Type B pancreatic cell (in vitro differentiated cells): ENCODE measurements at places on chromosomes 16 and 17. TPM values are rescaled to one million over a fixed set of nuclear protein-coding genes. Genes with fewer than 3 reads are reported as not detected.
A peak's percentile ranks its signal among the peaks of the same experiment; 100 is the strongest.

- no peaks in the 10 kb centered on the region for H3K27me3 ChIP-seq
- peaks cover 24% of the 10 kb centered on the region for H3K36me3 ChIP-seq
- DNase-seq: no peak
- no peak overlapping the region for H3K27ac ChIP-seq
- H3K4me3 ChIP-seq: no peak overlapping the region
Observed at GRCh38 chr16:68346892-68347480, 36.2 kb downstream of the PRMT7 start.

DNA sequence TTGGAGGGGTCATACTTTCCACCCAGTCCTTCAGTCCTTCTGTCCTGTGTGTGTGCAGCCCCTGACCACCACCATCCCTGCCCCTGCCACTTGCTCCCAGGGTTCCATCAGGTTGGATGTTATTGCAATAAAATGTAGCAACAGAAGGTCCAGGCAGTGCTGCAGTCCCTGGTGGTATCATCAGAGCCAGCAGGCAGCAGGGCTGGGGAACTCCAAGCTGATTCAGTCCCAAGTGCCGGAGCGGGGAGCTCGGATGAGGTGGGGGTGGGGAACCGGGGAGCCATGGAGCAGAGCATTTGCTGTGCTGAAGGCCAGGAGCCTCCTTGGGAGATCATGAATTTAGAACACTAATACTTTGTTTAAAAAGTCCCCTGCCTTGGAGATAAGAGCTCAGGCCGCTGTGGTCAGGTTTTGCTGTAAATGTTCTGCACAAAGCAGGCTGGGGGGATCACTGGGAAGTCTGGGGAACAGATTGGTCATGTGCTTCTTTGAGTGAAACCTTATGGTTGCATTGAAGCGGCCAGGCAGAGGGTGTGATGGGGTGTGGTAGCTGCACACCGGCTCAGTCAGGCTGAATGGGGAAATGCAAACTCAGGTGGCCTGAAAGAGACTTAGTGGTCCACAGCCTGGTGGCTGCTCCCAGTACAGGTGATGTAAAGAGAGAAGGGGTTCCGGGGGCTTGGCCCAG is 225.9 kb downstream of the SEC14L1 start:
- no peak overlapping the region for H3K4me3 ChIP-seq
- DNase-seq: no peak
- H3K36me3 ChIP-seq: peaks cover 4% of the 10 kb centered on the region
- H3K27ac ChIP-seq: peak overlapping the region; percentile 40

GRCh38 chr17:43841282-43841681 is 5.7 kb upstream of the CD300LG start:
- H3K27me3 ChIP-seq: peaks cover 7% of the 10 kb centered on the region
- no peak for DNase-seq
- no peaks in the 10 kb centered on the region for H3K36me3 ChIP-seq
- no peak overlapping the region for H3K4me3 ChIP-seq

IL17C gene
- total RNA-seq: 0.39 TPM in 1 of 2 replicates, not detected in the other

BCL7C gene
- total RNA-seq: 26.3 and 35.0 TPM in 2 replicates

MYH1 gene
- total RNA-seq: not detected in 2 replicates

DNA sequence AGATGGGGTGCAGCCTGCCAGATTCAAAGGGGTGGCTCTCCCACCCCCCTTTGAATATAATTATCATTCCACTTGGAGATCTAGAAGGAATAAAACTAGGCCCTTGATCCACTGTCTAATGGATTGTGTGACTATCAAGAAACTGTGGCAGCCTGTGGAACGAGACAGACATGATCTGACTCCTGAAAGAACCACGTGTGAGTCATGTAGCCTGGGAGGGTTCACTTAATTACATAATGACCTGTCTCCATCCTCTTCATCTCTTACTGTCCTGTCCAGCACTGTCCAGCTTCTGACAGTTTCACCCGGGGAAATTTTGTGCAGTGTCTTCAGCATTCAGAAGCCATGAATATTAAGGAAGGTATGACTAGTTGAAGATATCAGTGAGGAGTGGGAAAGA is 43.3 kb upstream of the CDH13 start:
- no peak for DNase-seq
- H3K4me3 ChIP-seq: no peak overlapping the region
- H3K36me3 ChIP-seq: no peaks in the 10 kb centered on the region
- H3K27me3 ChIP-seq: peaks cover 5% of the 10 kb centered on the region
- H3K27ac ChIP-seq: no peak overlapping the region
- no peaks in the 10 kb centered on the region for H3K4me1 ChIP-seq

GRCh38 chr16:8905795-8906591 is 23.8 kb downstream of the LITAFD start:
- H3K36me3 ChIP-seq: peaks cover 28% of the 10 kb centered on the region
- H3K4me1 ChIP-seq: no peaks in the 10 kb centered on the region
- no peak overlapping the region for H3K4me3 ChIP-seq
- H3K27me3 ChIP-seq: no peaks in the 10 kb centered on the region
- H3K27ac ChIP-seq: no peak overlapping the region

MSLN gene
- total RNA-seq: 0.77 and 0.81 TPM in 2 replicates

DNA sequence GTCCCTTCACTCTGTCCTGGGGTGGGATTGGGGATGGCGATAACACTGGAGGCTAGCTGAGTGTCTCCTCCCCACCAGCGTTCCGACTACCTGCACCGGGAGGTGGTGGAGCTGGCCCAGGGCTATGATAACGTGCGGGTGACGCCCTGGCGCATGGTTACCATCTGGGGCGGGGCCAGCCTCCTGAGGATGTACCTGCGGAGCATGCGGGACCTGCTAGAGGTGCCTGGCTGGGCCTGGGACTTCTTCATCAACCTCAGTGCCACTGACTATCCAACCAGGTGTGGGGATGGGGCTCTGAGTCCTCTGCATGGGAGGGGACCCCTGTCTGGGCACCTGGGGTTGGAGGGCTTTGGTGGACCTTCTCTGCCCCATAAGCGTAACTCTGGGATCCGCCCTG is 8.8 kb downstream of the XYLT2 start:
- H3K4me1 ChIP-seq: peaks cover 5% of the 10 kb centered on the region
- no peaks in the 10 kb centered on the region for H3K27me3 ChIP-seq
- no peak overlapping the region for H3K27ac ChIP-seq
- no peak for DNase-seq

- peaks cover 10% of the 10 kb centered on the region for H3K36me3 ChIP-seq
- peaks cover 27% of the 10 kb centered on the region for H3K4me1 ChIP-seq
- H3K27me3 ChIP-seq: no peaks in the 10 kb centered on the region
- H3K4me3 ChIP-seq: peak overlapping the region; percentile 89
Observed at GRCh38 chr17:36592316-36592715, 637 bp downstream of the DHRS11 start.

- peaks cover 12% of the 10 kb centered on the region for H3K4me1 ChIP-seq
- H3K27me3 ChIP-seq: no peaks in the 10 kb centered on the region
- H3K4me3 ChIP-seq: no peak overlapping the region
- H3K36me3 ChIP-seq: peaks cover 8% of the 10 kb centered on the region
- H3K27ac ChIP-seq: no peak overlapping the region
Observed at GRCh38 chr17:9336817-9337216, 238.8 kb downstream of the STX8 start.

DNA sequence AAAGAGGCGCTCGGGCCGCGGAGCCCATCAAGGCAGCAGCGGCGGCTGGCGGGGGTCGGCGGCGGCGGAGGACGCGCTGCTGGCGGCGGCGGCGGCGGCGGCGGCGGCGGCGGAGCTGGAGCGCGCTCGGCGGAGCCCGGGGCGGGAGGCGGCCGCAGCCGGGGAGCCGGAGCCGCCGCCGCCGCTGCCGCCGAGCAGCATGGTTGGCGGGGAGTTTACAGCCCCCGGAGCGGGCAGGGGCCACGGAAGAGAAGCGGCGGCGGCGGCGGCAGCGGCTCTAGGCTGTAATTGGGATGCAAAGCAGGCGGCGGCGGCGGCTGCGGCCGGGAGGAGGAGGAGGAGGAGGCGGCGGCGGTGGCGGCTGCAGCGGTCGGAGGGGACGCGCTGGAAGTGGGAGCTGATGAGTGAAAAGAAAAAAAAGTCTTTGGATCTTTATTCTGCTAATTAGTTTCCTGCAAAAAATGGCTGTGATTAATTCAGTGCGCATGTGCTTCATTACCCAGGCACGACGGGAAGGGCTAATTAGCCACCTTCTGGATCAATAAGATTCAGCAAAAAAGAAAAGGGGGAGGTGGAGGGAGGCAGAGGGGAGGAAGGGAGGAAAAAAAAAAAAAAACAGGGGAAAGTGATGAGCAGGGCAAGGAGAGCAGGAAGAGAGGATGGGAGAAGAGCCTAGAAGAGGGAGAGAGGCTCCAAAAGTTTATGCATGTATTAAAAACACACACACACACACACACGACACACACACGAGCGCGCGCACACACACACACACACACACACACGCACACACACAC is 10.9 kb upstream of the ZFHX3 start:
- H3K27ac ChIP-seq: peak overlapping the region; percentile 93
- peak overlapping the region; percentile 95 for H3K4me3 ChIP-seq
- peak; percentile 75 for DNase-seq
- H3K27me3 ChIP-seq: peaks cover 42% of the 10 kb centered on the region
- H3K4me1 ChIP-seq: peaks cover 61% of the 10 kb centered on the region

RCVRN gene
- total RNA-seq: 0.14 TPM in 1 of 2 replicates, not detected in the other

DNA sequence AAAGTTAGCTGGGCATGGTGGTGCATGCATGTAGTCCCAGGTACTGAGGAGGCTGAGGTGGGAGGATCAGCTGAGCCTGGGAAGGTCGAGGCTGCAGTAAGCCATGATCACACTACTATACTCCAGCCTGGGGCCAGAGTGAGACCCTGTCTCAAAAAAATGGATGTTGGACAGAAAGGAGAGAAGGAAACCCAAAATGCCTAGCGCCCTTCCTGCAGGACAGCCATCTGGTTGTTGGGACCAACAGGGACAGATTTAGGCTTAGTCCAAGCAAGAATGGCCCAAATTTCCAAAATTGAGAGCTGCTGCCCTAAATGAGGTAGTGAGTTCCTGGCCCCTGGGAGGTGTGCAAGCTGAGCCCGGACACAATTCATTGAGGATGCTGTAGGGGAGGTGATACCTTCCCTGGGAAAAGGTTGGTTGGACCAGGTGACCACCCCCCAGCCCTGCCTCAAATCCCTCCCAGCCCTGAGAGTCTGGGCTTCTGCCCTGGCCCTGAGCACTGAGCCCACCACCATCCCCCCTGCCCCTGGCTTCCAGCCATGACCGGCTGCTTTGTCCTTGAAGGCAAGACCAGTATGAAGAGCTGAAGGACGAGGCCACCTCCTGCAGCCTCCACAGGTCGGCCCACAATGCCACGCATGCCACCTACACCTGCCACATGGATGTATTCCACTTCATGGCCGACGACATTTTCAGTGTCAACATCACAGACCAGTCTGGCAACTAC is 35.1 kb downstream of the IL21R start:
- H3K27me3 ChIP-seq: peaks cover 4% of the 10 kb centered on the region
- DNase-seq: peak; percentile 59
- no peaks in the 10 kb centered on the region for H3K36me3 ChIP-seq
- H3K27ac ChIP-seq: no peak overlapping the region
- H3K4me3 ChIP-seq: no peak overlapping the region
- peaks cover 3% of the 10 kb centered on the region for H3K4me1 ChIP-seq

GRCh38 chr17:59652119-59652518 is 32.4 kb downstream of the CLTC start:
- no peaks in the 10 kb centered on the region for H3K27me3 ChIP-seq
- DNase-seq: no peak
- no peaks in the 10 kb centered on the region for H3K4me1 ChIP-seq
- peaks cover 53% of the 10 kb centered on the region for H3K36me3 ChIP-seq
- H3K27ac ChIP-seq: no peak overlapping the region

PIMREG gene
- total RNA-seq: 7.6 and 45.1 TPM in 2 replicates

KRT12 gene
- not detected in 2 replicates for total RNA-seq

TBC1D3E gene
- not detected in 2 replicates for total RNA-seq

DNA sequence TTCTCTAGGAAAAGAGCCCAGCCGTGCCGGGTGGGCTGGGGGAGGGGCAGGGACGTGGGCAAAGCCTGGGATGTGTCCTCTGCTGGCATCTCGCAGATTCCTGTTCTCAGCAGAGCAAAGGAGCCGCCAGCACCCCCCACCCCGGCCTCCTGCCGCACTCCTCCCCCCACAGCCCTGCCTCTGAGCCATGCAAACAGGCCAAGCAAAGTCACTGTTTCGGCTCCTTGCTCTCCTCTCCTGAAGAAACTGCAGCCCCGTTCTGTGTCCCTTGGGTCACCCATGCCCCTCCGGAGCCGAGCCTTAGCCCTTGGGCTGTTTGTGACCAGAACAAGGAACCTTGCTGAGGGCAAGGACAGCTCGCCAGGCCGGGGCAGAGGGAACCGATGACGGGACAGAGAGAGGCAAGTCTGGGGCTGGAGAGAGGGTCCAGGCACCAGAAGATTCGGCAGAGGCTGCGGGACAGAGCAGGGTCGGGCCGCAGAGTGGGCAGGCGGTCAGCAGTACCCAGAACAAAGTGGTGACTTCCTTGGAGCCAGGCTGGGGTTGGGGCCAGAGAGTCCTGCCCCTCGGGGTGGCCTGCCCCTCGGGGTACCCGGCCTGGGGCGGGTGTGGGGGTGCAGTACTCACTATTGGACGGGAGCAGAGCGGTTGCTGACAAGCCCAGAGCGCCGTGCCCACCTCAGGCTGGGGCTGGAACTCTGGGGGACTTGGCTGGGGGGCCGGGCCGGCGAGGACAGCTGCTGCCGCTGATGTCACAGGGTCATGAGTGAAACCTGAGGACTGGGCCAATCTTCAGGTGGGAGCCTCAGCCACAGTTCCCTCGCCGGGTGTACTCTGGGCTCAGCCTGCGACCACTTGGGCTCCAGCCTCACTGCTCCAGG is 9.2 kb upstream of the PRR29 start:
- H3K4me1 ChIP-seq: peaks cover 6% of the 10 kb centered on the region

DNA sequence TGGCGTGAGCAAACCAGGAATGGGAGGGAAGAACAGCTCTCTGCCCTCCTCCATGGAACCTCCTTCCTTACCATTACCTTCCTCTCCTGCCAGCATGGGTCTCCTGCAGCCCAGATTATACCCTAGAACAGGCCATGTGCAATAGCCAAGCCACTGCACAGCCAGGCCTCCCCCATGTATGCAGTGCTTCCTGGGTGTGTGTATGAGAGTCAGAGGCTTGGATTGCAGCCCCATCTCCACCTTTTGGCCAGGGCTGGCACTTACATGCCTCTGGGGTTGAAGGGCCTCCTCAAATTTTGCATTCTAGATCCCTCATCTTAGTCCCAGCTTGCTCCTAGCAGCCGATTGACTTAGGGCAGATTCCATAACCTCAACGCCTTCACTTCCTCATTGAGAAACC is 133.7 kb downstream of the GSG1L start:
- peaks cover 5% of the 10 kb centered on the region for H3K4me1 ChIP-seq
- H3K36me3 ChIP-seq: no peaks in the 10 kb centered on the region
- peak overlapping the region; percentile 9 for H3K27ac ChIP-seq
- H3K4me3 ChIP-seq: no peak overlapping the region
- DNase-seq: no peak

DNA sequence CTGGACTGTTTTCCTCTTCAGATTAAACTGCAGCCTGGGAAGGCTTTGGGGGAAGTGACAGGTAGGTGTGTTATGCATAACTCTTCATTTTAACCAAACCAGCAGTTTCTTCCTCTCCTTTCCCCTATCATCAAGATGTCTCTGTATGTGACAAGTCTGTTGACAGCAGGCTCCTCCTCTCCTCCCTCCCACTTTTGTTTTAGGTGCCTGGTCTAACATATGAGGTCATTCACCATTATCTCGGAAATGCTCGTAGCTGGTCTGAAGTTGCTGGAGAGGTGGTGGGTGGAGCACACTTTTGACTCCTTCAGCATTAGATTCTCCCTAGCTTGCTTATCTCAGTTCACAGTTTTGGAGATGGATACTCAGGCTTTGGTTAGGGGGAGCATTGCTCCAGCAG is 571.0 kb upstream of the EEF2KMT start:
- no peak overlapping the region for H3K4me3 ChIP-seq
- H3K27me3 ChIP-seq: peaks cover 34% of the 10 kb centered on the region
- no peaks in the 10 kb centered on the region for H3K36me3 ChIP-seq
- DNase-seq: no peak
